ENCODE measurements at places on chromosomes 1 and 21.

GRCh38 chr1:62425041-62425440 is 11.8 kb upstream of the USP1 start:
- DNase-seq, result no peak

DNA sequence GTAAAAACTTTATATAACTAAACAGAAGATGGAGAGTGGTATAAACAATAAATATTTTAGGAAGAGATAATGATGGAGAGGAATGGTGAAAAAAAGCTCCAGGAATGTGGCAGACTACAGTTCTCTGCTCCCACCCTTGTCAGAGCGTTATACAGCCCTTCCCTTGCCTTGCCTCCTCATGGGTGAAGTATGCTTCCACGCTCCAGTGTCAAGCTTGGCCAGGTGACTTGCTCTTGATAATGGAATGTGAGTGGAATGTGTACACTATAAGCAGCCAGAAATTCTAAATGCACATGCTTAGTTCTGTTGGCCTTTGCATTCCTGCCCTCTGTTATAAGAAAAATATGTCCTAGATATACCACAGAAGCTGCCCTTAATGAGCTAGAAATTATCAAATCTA is 24.7 kb upstream of the POGK start:
- no peak for DNase-seq

DNA sequence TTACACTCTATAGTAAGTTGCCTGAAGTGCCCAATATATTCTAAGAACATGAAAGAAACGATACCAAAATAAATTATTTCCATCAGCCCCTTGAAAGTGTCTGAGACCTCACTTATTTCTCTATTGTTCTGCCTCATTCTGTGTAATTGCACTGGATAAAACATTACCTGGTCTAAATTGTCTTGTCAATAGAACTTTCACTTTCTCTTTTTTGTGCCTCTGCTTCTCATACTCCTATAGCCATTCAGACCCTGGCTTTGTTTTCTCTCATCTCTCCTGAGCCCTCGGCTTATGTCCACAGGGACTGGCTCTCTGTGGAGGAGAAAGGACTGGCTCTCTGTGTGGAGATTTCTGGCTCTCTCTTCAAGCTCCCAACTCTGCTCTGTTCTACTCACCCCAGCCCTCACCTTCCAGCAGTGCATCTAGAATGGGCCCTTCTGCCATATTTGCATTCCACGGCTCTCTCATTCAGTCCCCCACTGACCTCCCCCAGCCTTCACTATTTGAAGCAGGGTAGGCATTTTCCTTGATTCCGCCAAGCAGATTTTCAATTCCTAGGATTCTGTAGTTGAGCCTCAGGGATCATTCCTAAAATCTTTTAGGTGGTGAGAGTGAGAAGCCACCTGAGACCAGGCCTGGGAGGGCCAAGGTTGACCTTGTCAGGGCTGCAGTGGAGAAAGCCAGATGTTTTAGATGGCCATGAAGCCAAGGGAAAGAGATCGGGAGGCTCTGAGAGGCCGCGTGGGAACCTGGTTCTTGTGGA is 15.9 kb upstream of the GALNT2 start:
- no peak for DNase-seq

GRCh38 chr1:9720785-9721605 is 69.5 kb downstream of the PIK3CD start:
- no peak for DNase-seq

DNA sequence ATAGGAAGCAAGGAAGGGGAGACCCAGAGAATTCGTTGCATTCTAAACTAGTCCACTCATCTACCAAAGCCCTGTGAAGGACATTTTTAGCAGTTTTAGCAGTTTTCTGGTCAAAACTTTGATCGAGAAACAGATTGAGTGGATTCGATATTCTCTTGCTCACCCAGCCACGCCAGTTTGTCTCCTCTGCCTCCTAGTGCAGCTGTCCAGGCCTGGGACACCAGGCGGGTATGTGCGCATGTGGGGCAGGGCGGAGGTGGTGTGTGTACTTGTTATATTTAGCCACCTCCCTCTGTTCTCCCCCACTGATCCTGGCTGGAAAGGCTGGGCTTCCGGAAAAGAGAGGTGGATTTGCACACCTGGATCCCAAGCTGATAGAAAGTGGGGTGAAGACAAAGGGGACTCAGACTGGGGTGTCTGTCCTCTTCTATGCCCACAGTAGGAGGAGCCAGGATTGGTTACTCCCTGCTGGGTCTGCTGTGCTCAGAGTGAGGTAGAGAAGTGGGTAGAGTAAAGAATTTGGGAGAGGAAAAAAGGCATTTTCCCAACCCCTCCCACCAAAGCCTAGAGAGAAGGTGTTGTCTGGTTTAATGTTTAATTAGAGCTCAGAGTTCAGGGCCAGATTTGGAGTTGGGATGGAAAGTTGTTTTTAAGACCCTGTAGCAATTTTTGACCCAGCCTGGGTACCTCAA is 3.8 kb downstream of the LMNA start:
- peak; percentile 80 for DNase-seq

Measured in SHP77 (cell line).